GM19239 (cell line): ENCODE measurements at places on chromosomes 7 and 10.

DNA sequence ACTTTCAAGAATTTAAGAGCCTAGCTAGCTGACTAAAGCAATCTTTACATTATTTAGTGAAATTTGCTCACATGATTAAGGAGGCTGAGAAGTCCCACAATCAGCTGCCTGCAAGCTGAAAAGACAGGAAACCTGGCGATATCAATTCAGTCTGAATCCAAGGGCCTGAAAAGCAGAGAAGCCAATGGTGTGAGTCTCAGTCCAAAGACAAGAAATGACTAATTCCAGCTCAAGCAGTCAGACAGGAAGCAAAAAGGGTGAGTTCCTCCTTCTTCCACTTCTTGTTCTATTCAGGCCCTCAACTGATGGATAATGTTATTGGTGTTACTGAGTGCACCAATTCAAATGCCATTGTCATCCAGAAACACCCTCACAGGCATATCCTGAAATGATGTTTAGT, 1231.6 kb upstream of the CELF2 start:
- DNase-seq, result no peak

- no peak for DNase-seq
These were observed 542.4 kb upstream of the GALNT17 start for GRCh38 chr7:70589590-70589989.

DNA sequence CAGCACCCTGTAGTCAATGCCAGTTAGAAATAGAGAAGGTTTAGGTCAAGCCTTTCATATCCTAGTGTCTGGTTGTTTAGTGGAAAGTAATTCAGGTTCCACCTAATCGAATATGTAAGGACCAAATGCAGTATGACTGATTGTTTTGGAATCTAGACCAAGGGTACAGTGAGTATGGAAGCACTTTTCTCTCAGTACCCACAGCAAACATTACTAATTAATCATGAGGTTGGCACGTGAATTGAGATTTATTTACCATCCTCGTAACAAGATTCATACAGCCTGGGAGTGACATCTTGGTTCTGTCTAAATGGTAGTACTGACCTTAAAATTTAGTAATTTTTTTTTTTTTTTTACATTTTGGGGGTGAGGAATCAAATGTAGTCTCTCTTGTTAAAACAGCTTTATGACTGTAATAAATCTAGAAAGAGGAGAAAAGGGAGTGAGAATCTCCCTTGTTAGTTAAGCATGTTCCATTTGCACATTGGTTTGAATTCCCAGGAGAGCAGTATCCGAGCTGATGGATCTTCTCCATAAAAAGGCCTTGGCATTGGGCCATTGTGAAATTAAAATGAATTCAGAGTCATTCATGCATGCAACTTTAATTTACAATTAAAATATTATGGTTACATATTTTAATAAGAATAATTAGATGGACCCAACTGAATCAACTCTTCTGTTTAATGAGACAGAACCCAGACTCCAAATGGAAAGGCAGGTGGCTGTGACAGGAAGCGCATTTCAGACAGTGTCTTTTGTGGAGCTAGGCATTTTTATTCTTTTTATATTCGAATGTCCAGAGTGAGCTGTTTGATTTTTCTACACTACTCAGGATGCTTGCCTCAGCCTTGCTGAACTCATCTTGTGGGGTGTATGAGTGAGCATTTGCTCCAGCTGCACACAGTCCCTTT, 57.6 kb downstream of the SNX10 start:
- DNase-seq, result no peak

- DNase-seq, result no peak
These were observed 90.6 kb downstream of the USP6NL start for GRCh38 chr10:11520892-11521291.

- no peak for DNase-seq
These were observed 116.2 kb downstream of the EBF3 start for GRCh38 chr10:129847741-129848483.

- no peak for DNase-seq
These were observed 809.1 kb downstream of the SORCS1 start for GRCh38 chr10:106355450-106355849.

DNA sequence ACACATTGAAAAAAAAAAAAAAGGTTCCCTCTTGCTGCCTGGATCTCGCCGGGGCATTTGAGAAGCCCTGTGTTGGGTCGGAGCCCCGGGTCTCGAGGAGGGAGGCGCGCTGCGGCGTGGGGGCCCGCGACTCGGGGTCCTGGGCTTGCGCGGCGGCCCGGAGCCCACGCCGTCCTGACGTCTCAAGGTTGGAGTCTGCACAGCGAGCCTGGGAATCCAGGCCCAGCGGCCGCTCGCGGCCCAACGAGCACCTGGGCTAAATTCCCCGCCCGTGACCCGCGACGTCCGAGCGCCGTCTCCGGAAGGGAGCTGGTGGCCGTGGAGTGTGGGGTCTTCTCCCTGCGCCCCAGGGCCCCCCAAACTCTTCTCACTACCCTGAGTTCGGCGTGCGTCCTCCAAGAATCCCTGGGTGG, 1.4 kb upstream of the CTBP2 start:
- DNase-seq, result no peak

DNA sequence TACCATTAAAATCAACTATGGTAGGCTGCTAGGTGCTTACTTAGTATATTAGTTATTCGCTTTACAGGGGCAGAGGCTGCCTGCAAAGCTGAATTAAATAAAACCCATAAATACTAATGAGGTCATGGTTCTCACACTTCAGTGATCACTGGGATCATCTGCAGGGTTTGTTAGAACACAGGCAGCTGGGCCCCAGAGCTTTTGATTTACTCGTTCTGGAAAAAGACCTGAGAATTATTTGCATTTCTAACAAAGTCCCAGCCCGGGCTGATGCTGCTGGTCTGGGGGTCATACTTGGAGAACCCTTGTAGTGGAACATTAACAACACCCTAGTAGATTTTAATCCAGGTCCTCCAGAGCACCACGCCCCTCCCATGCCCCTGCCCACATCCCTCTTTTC, 8.5 kb downstream of the UCN3 start:
- DNase-seq, result no peak

GRCh38 chr7:25963733-25964132, 188.3 kb upstream of the NFE2L3 start:
- DNase-seq, result no peak

DNA sequence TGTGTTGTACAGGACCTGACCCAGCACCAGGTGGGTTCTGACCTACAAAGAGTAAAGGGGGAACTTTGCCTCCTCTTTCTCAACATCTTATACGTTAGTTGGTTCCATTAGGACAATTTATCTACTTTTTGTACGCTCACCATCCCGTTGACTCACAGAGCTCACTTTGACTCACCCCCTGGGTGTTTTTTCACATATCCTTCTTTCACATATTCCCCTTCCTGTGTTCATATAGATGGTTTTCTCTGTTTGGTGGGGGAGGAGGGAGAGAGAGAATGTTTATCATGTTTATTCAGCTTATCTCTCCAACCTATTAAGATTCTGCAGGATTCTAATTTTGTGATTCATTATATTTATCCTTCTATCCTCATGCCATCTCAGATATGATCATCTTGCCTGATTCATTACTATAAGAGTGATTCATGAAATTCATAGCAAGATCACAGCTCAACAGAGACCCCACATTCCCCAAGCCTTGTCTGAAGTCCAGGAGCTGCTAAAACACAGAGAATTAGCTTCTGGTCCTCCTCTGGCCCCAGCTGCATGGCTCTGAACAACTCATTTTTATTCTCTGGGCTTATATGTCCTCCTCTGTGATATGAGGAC, 37.2 kb downstream of the PRSS2 start:
- DNase-seq, result no peak

DNA sequence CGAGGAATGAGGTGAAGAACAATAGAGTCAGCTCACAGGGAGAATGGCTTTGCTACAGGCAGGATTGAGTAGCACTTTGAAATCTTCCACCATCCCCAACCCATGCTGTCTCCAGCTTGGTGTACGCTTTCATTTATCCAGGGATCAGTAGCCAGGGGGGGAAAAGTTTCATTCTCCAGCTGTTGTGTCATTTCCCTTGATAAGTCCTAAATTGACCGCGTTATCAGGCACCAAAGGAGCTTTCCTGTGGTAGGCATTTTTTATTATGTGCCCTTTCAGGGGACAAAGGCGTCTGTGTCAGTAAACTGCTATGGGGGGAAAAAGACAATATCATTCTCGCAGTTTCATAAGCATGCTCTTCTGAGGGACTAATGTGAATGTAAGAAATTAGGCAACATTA, 106.6 kb upstream of the YAE1 start:
- no peak for DNase-seq

- DNase-seq, result no peak
These were observed 319.6 kb upstream of the ZMIZ1 start for GRCh38 chr10:78749200-78749599.
